ENCODE measurements at places on chromosomes 16 and 17. TPM values are rescaled to one million over a fixed set of nuclear protein-coding genes. Genes with fewer than 3 reads are reported as not detected.

The CACNA1H gene
- total RNA-seq = not detected

The ZNF624 gene
- 5.1 TPM for total RNA-seq

The SAP30BP gene
- total RNA-seq = 52.3 TPM

The FBXO31 gene
- total RNA-seq = 31.4 TPM

The SSTR5 gene
- total RNA-seq = not detected

The FOXL1 gene
- 0.68 TPM for total RNA-seq

The RTN4RL1 gene
- 0.34 TPM for total RNA-seq

The OR3A2 gene
- not detected for total RNA-seq

The P2RX1 gene
- total RNA-seq = not detected

The PABPN1L gene
- total RNA-seq = not detected

The PPM1D gene
- total RNA-seq = 5.3 TPM

The TNFRSF17 gene
- total RNA-seq = not detected

The PRRT2 gene
- not detected for total RNA-seq

The MMP2 gene
- total RNA-seq = 29.1 TPM

The SPATA32 gene
- total RNA-seq = not detected

The ABCA10 gene
- 1.3 TPM for total RNA-seq

The NPW gene
- not detected for total RNA-seq

The B3GNT9 gene
- total RNA-seq = 11.5 TPM

The PAFAH1B1 gene
- 179 TPM for total RNA-seq

The HSD11B2 gene
- 4.6 TPM for total RNA-seq

The FOXN1 gene
- total RNA-seq = under 0.01 TPM

The PRM3 gene
- not detected for total RNA-seq

The PLD6 gene
- total RNA-seq = 13.7 TPM

The PIMREG gene
- total RNA-seq = 0.34 TPM

Data from nasal cavity respiratory epithelium epithelial cell of viscerocranial mucosa (primary cell).